ENCODE measurements at places on chromosomes 11 and 22.

DNA sequence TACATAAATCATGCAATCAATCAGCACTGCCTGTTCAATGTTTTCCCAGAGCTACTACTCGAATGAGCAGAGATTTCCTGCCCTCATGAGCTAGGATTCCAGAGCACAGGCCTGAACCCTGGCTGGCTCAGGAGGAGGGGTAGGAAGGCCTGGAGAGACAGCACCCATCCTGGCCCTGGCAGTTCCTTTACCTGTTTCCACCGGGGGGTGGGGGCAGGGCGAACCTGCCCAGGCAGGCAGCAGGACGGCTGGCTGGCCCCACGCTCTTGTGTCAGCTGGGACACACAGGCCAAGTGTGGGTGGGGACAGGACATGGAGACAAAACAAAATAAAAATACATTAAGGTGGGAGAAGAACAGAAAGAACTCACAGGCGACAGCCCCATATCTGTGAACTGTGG is 109.8 kb upstream of the BID start:
- no peak for DNase-seq

GRCh38 chr11:126354631-126355323 is 709 bp upstream of the ST3GAL4 start:
- no peak for DNase-seq

DNA sequence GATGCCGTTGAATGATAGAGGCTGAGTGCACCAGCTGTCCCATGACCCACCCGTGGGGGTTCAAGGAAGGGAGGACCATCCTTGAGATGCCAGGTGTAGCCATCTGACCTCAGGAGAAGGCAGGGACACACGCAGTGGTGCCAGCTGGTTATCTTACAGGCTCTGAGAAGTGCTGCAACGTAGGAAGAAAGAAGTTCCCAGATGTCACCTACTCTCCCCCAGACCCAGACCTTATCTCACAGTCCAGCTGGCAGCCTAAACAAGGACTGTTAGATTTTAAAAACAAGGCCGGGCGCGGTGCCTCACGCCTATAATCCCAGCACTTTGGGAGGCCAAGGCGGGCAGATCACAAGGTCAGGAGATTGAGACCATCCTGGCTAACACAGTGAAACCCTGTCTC is 1307.6 kb downstream of the TBC1D22A start:
- no peak for DNase-seq

GRCh38 chr11:35932681-35933319 is 11.1 kb upstream of the LDLRAD3 start:
- no peak for DNase-seq

DNA sequence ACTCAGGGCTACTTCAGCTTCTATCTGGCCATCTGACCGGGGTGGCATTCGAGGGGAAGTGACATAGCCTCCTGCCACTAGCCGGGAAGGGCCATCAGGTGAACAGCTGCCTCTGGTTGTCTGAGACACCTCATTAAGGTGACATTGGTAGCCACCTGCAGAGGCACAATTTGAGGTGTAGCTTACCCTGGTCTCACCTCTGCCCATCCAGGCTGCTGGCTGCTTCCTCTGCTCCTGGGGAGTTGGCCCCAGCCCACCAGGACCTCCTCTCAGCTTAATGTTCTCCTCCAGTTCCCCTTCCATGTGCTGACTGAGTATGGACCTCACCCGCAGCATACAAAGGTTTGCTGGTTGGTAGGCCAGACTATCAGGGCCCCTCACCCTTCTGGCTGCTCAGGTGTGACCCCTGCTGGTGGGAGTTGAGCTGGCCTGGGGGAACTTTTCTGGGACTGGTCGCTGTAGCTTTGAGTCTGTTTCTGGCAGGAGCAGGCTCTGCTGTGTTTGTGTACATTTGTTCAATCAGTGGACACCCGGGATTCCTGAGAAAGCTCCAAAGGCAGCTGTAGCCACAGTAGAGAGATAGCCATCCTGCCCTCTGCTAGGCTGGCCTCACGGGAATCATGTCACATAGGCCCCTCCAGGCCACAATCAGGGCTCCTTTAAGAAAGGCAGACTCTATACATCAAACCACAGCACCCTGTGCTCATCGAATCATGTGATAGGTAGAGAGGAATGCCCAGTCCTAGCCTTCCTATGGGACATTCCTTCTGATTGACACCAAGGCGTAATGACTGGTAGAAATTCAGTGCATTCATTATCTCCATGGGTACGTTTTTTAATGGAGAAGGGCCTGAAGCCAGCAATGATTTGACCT is 295.1 kb upstream of the PLET1 start:
- DNase-seq: no peak

DNA sequence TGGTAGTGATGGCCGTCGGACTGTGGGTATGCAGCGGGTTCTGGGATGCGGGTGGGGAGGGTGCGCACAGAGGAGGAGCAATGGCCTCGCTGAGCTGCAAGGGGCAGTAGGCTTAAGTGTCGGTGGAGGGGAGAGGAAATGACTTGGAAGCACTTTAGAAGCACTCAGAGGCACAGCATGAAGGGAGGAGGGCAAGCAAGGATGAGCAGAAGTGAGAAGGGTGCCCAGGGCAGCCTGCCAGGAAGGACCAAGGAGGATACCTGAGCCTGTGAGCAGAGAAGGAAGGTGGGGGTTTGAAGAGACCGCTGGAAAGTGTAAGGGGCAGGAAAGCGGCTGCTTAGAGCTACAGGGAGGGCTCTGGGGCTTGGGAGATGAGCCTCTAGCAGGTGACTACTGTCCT is 330 bp downstream of the SLC5A1 start:
- no peak for DNase-seq

- no peak for DNase-seq
Observed at GRCh38 chr11:122791836-122792235, 46.5 kb upstream of the CRTAM start.

- no peak for DNase-seq
Observed at GRCh38 chr22:22879675-22880155, 7.9 kb upstream of the IGLL5 start.
